ENCODE measurements at places on chromosomes 12 and 14. TPM values are rescaled to one million over a fixed set of nuclear protein-coding genes. Genes with fewer than 3 reads are reported as not detected.

GRCh38 chr12:100539202-100539601 is 34.3 kb upstream of the GAS2L3 start:
- H3K4me3 ChIP-seq: no peak overlapping the region
- H3K36me3 ChIP-seq: no peaks in the 10 kb centered on the region
- DNase-seq: peak; percentile 1

FGF23 gene
- total RNA-seq: not detected

FERMT2 gene
- total RNA-seq: 2.3 TPM

RIN3 gene
- total RNA-seq: 59.6 TPM

DNA sequence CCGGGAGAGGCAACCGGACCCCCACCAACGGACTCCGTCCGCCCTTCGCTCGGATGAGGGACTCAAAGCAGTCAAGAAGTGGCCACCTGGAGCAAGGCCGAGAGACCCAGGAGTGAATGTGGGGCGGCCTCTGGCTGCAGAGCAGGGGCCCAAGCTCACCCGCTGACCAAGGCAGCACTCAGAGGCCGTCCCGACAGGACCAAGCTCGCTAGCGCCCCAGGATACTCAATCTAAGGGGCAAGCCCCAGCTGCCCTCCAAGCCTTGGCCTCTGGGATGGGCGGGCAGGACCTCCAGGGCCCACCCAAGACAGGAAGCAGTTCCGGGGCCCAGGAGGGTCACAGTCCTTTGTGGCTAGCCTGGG is 936 bp downstream of the AKT1 start:
- H3K27me3 ChIP-seq: peaks cover 7% of the 10 kb centered on the region
- H3K36me3 ChIP-seq: no peaks in the 10 kb centered on the region
- peak overlapping the region; percentile 90 for H3K4me3 ChIP-seq
- H3K27ac ChIP-seq: peak overlapping the region; percentile 54
- H3K4me1 ChIP-seq: peaks cover 29% of the 10 kb centered on the region

TMEM63C gene
- total RNA-seq: 0.89 TPM
